ENCODE measurements at places on chromosomes 2 and 18. TPM values are rescaled to one million over a fixed set of nuclear protein-coding genes. Genes with fewer than 3 reads are reported as not detected.

The MDH1B gene
- total RNA-seq = 0.13 TPM

The PARD3B gene
- 6.4 TPM for total RNA-seq

DNA sequence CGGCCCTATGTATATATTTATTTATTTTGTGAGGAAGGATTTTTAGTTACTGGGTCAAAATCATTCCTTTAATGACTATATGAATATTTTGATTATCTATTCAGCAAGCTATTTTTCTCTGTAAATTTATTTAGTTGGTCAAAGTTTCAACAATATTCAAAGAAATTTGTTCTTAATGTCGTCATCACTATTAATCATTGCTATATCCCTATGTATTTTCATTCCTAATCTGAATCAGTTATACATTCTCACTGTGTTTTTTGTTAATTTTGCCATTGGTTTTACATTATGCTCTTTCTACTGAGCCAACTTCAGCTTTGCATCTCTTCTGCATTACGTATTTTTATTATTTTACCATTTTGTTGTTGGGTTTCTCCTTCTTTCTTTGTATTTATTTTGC, 105.7 kb downstream of the CCDC178 start:
- no peak for DNase-seq

GRCh38 chr2:238862701-238863100, 14.8 kb downstream of the TWIST2 start:
- DNase-seq = no peak

GRCh38 chr2:51297488-51297887, 265.6 kb upstream of the NRXN1 start:
- DNase-seq = no peak

- DNase-seq = peak; percentile 61
Observed at GRCh38 chr2:70087702-70088597, 673 bp downstream of the PCBP1 start.

Data from dermis microvascular lymphatic vessel endothelial cell (primary cell).